NCI-H2107 (cell line): ENCODE measurements at places on chromosomes 2 and 18.

DNA sequence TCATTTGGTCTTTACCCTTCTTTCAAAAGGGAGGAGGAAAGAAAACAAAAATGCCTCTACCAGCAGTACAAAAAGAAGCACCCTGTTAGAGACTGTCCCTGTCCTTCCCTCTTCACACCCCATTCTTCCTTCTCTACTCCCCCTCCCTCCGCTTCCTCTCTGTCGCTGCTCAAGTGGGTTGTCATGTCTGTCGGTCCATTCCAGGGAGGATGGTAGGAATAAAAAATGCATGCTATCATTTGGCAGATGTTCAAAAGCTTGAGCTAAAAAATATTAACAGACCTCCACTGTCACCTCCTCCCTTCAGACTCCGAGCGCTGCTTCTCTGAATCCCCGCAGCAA lies 482.0 kb downstream of the BCL11A start:
- no peak for DNase-seq

DNA sequence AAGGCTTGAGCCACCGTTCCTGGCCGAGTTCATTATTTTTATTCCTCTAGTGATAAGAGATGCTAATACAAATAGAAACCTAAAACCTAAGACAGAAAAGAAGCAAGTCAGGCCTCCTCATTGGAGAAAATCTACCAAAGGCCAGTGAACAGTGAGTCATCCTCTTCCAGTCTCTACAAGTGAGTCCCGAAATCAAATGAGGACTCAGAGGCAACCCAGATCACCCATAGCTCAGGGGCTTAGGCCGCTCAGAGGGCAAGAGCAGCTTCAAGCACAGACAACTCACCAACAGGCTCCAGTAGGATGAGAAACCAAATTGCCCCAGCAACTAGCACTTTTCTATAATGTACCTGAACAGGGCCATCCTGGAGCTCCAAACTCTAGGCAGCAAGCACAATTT lies 42.7 kb upstream of the ACMSD start:
- no peak for DNase-seq

- peak; percentile 22 for DNase-seq
Observed at GRCh38 chr2:190407662-190408537, at the start of gene MFSD6. Gene MFSD6, plus strand, starts transcription at chr2:190408355. Its CDS starts 27,675 bp downstream, at chr2:190436030.

GRCh38 chr2:191638079-191638801 lies 39.7 kb upstream of the NABP1 start:
- DNase-seq = no peak

DNA sequence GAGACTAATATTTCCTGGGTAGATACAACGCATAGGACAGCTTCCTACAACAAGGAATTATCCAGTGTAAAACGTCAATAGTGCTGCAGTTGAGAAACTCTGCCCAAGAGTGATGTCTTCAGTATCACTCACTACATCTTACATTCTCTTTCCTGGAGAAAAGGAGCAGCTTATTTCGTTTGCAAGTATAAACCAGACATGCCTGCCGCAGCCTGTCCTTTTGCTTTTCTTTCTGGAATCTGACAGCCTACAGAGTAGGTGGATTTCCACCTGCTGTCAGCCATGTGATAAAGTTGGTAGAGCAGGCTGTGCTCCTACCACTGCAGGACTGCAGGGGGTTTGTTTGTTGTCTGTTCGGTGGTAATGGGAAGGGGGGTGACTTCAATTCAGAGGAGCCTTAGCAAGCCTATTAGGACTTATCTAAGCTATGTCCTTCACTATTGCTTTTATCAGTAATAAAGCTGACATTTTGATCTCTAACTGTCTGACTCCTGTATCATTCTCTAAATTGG lies 439.1 kb downstream of the GRB14 start:
- DNase-seq = no peak
